K562 (cell line): ENCODE measurements at places on chromosomes 13 and 19. TPM values are rescaled to one million over a fixed set of nuclear protein-coding genes. Genes with fewer than 3 reads are reported as not detected.

GRCh38 chr13:20073775-20074174 is 87.1 kb downstream of the GJA3 start:
- no peak for DNase-seq
- H3K4me3 ChIP-seq: no peak overlapping the region
- H3K27me3 ChIP-seq: no peaks in the 10 kb centered on the region

GRCh38 chr19:13146763-13147563 is 3.2 kb downstream of the STX10 start:
- DNase-seq: no peak
- H3K4me1 ChIP-seq: peaks cover 9% of the 10 kb centered on the region; the same call in 2 of the 3 replicates
- no peak overlapping the region; the same call in 2 of the 3 replicates for H3K27ac ChIP-seq

GRCh38 chr19:33509774-33510173 is 11.8 kb downstream of the PEPD start:
- H3K27ac ChIP-seq: no peak overlapping the region
- no peaks in the 10 kb centered on the region; the same call in 1 of the 2 replicates for H3K27me3 ChIP-seq
- H3K4me3 ChIP-seq: no peak overlapping the region

GRCh38 chr13:23460309-23460708 is 26.8 kb upstream of the SACS start:
- H3K36me3 ChIP-seq: no peaks in the 10 kb centered on the region
- H3K4me1 ChIP-seq: no peaks in the 10 kb centered on the region
- no peak overlapping the region for H3K4me3 ChIP-seq

The VSIG10L gene
- 5.3 and 5.4 TPM in 2 replicates for polyA plus RNA-seq

DNA sequence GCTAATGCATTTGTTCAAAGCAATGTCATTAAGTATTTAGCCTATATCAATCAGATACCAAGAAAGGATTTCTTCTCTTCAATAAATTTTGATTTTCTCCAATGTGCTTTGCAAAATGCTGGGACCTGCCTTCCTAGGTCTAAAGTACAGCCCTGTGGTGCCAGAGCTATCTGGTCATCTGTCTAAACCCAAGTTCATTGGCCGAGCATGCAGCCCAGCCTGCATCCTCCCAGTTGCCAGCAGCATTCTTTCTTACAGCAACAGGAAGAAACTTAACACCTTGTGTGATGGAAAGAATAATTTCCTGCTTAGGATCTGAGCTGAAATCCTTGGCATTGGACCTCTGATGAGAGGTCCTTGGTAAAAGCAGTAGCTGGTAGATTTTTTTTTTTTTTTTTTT is 310.0 kb downstream of the RBM26 start:
- H3K27me3 ChIP-seq: no peaks in the 10 kb centered on the region
- no peak overlapping the region for H3K27ac ChIP-seq
- no peak overlapping the region for H3K4me3 ChIP-seq
- DNase-seq: no peak
- no peaks in the 10 kb centered on the region for H3K4me1 ChIP-seq

GRCh38 chr13:38564256-38565150 is 122.4 kb upstream of the FREM2 start:
- H3K36me3 ChIP-seq: no peaks in the 10 kb centered on the region
- no peak for DNase-seq
- H3K27me3 ChIP-seq: no peaks in the 10 kb centered on the region
- H3K27ac ChIP-seq: no peak overlapping the region
- no peaks in the 10 kb centered on the region for H3K4me1 ChIP-seq
- no peak overlapping the region for H3K4me3 ChIP-seq

The SELENOV gene
- 0.05 TPM in 1 of 2 replicates, not detected in the other for polyA plus RNA-seq

DNA sequence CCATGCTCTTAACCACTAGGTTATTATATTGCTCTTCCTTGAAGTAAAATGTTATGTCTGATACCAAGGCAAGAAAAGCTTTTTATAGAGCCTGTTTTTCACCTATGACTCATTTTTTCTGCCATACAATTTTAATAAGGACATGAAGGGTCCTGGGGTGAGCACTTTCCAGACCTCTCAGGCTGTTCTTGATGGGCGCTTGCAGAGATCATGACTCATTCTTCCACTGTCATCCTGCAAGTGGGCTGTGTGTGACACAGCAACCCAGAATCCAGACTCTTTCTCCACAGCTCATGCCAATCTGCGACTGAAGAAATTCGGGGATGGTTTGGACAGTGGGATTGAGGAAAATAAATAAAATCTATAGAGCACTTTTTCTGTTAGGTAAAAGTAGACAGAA is 506.7 kb upstream of the NBEA start:
- no peak overlapping the region for H3K4me3 ChIP-seq
- H3K36me3 ChIP-seq: no peaks in the 10 kb centered on the region
- DNase-seq: no peak
- no peaks in the 10 kb centered on the region for H3K27me3 ChIP-seq

DNA sequence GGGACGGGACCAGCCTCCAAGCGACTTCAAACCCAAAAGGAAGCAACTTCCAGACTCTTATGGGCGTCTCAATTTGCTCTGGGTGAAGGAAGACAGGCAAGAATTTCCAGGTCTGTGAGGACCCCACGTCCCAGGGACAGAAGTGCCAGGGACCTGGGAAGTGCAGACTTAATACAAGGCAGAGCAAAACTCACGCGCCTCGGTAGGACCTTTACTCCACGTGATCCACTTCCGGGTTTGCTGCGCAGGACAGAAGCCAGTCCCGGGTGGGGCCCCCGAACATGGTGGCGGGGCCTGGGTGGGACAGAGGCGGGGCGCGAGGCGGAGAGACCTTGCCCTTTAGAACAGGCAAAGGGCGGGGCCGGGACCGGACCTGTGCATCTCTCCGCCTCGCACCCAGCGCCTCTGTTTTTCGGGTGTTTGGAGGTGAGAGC is 9.3 kb downstream of the ZNF611 start:
- H3K4me3 ChIP-seq: peak overlapping the region; percentile 46
- H3K36me3 ChIP-seq: peaks cover 40% of the 10 kb centered on the region
- peaks cover 30% of the 10 kb centered on the region for H3K4me1 ChIP-seq
- peak; percentile 94 for DNase-seq
- peak overlapping the region; percentile 90 for H3K27ac ChIP-seq

The ZNF99 gene
- polyA plus RNA-seq: not detected in 2 replicates

DNA sequence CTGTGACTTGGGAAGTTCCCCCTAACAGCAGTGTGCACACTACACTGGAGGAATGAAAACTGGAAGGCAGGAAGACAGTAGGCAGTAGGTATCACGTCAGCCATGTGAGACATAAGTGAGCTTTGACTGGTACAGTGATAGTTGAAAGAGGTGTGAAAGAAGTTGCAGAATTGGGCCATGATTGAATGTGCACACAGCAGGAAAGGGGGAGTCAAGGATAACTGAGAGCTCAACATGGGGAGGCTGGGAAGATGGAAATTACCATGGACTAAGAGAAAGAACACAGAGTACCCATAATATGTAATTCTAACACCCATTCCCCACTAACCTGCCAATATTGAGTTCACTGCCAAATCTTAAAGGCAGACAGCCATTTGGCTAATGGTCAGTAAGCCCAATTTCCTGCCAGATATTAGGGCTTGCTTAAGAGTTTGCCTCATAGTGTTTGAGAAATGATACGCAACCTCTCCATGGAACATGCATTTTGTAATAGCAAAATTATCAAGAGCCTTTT is 321.7 kb downstream of the DCT start:
- no peaks in the 10 kb centered on the region for H3K4me1 ChIP-seq
- H3K27me3 ChIP-seq: no peaks in the 10 kb centered on the region
- no peaks in the 10 kb centered on the region for H3K36me3 ChIP-seq
- no peak overlapping the region for H3K27ac ChIP-seq
- DNase-seq: no peak

- H3K4me1 ChIP-seq: peaks cover 4% of the 10 kb centered on the region; the same call in 2 of the 3 replicates
- no peak for DNase-seq
- no peak overlapping the region for H3K4me3 ChIP-seq
Observed at GRCh38 chr13:59744747-59745391, 418.9 kb downstream of the DIAPH3 start.

The NLRP8 gene
- polyA plus RNA-seq: not detected in 2 replicates

The C19orf33 gene
- 3.2 TPM in 1 of 2 replicates, not detected in the other for polyA plus RNA-seq

The ALOX5AP gene
- not detected in 2 replicates for polyA plus RNA-seq

GRCh38 chr13:93270769-93271742 is 44.4 kb downstream of the GPC6 start:
- DNase-seq: no peak
- H3K27ac ChIP-seq: no peak overlapping the region
- H3K36me3 ChIP-seq: no peaks in the 10 kb centered on the region
- H3K27me3 ChIP-seq: no peaks in the 10 kb centered on the region
- H3K4me3 ChIP-seq: no peak overlapping the region

The FFAR2 gene
- polyA plus RNA-seq: not detected in 2 replicates

The PRKCG gene
- not detected in 2 replicates for polyA plus RNA-seq

DNA sequence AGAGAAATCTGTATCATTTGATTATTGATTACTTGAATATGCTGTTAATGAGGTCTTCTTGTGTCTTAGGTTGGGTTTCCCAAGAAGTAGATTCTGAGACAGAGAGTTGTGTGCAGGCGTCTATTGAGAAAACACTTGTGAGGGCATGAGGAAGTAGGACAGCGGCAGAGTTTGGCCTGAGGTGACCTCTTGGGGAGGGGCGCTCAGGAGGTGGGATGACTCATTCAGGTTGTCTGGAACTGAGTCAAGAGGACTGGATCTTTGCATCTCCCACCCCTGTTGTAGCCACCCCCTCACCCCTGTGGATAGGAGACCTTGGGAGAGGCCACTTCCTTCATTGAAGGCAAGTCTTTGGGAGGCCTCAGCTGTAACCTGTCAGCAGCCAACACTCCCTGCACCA is 35.2 kb upstream of the WDFY2 start:
- no peak overlapping the region for H3K4me3 ChIP-seq
- H3K27me3 ChIP-seq: no peaks in the 10 kb centered on the region
- no peaks in the 10 kb centered on the region; the same call in 1 of the 2 replicates for H3K4me1 ChIP-seq
- no peak overlapping the region for H3K27ac ChIP-seq
- no peaks in the 10 kb centered on the region for H3K36me3 ChIP-seq

The IGFL1 gene
- polyA plus RNA-seq: not detected in 2 replicates

The CBLC gene
- not detected in 2 replicates for polyA plus RNA-seq

DNA sequence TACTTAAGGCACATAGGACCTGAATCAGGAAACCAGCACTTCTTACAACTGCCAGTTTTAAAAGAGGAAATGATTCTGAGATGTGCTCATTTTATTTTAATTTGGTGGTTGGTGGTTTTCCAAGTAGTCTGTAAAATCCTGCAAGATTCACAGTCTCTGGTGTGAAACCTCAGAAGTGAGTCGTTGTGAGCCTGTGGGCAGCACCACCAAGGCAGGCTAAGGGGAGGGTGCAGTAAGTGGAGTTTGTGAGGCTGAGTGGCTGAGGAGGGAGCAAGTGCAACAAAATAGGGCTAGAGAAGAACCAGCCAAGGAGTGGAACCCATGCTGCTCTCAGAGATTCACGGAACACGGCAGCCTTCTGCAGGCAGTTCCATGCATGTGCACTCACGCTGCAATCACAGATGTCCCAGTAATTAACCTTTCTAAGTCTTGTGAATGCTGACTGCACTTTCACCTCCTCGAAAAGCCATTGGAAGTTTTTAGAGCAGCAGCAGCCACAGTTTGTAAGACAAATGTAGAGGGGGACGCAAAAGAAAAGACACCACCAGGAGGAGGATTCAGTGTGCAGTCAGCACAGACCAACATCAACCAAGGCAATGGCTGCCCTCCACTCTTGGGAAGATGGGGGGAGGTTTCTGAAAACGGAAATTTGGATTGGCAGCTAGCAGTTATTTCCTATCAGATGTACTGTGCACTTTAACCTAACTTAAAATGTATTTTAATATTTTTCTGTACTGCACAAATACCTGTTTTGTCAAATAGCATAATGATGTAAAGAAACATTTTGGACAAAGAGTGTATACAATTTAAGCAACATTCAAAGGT is 44.9 kb downstream of the ESD start:
- no peak overlapping the region for H3K4me3 ChIP-seq
- peaks cover 15% of the 10 kb centered on the region; the same call in 2 of the 3 replicates for H3K36me3 ChIP-seq
- no peaks in the 10 kb centered on the region for H3K27me3 ChIP-seq
- H3K4me1 ChIP-seq: no peaks in the 10 kb centered on the region
